ENCODE measurements at places on chromosomes 16 and 17. TPM values are rescaled to one million over a fixed set of nuclear protein-coding genes. Genes with fewer than 3 reads are reported as not detected.

The AOC2 gene
- 2.1 TPM for polyA plus RNA-seq

The SEPTIN1 gene
- polyA plus RNA-seq: 3.5 TPM

The RGS11 gene
- polyA plus RNA-seq: 6.9 TPM

The KRT9 gene
- polyA plus RNA-seq: not detected

The HCFC1R1 gene
- 91.8 TPM for polyA plus RNA-seq

DNA sequence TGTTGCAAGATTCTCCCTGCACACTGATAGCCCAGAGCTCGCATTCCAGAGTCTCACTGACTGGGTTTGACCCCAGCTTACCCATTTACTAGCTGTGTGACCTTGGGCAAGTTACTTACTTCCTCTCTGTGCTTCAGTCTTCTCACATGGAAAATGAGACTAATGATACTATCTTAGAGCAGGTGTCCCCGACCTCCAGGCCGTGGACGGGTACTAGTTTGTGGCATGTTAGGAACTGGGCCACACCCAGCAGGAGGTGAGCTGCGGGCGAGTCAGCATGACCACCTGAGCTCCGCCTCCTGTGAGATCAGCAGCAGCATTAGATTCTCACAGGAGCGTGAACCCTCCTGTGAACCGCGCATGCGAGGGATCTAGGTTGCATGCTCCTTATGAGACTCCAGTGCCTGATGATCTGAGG lies 15.8 kb downstream of the ANKFY1 start:
- DNase-seq: no peak

- no peak for DNase-seq
These were observed 1.9 kb downstream of the MSI2 start for GRCh38 chr17:57257895-57258851.

DNA sequence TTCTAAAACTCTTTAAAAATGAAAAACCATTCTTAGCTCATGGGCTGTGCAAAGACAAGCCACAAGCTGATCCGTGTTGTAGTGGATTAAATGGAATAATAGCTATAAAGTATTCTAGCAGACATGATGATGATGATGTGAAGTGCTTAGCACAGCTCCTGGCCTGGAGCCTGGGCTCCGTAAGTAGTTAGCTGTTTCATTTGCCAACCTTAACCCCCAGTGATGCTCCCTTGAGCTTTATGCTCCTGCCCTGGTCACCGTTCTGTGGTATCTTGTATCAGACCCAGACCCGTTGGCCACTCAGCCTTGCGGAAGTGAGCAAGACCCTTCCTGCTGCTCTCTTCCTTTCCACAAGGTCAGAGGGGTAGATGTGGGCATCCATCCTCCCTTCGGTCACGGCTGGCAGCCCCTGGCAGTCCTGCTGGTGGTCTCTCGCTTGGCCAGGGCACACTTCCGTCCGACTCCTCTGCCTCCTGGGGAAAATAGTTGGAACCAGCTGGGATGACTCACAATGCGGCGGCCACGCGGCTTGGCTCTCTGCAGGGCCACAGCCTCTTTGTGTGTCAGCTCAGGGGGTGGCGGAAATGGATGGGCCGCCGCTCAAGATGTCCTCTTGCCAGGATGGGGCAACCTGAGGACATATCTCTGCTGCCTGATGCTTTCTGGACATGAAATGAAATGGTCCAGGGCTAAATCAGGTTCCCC lies 79.1 kb downstream of the GPR139 start:
- DNase-seq: no peak

DNA sequence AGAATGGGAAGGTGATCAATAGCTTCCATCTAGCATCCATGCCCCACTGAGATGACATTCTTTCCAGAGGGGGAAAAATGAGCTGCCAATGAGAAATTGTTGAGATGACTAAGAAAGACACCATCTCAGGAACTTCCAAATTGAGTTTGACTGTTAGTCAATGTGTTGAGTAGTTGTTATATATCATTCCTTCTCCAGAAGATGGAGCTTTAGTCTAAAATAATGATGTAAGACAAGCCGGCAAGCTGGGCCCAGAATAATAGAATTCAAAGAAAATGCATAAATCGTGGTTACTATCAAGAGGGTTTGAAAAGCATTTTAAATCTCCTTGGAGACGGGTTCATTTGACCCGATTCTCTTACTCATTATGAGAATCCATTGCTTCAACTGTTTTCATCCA lies 71.0 kb upstream of the ATF7IP2 start:
- DNase-seq: no peak

- no peak for DNase-seq
These were observed 14.2 kb upstream of the MARCHF10 start for GRCh38 chr17:62822080-62822904.

DNA sequence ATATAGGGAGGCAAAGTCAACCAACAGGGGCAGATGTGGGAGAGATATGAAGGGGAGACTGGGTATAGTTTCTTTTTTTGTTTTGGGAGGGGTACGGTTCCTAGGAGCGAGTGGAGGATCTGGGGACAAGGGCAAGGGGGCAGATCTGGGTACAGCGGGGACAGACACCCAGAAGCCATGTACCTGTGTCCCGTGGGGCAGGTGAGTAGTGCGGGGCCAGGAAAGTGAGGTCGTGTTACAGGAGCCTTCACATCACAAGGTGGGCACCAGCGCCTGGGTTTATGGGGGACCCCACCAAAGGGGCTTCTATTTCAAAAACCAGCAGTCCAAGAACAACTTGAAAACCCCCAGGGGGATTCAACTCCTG lies 11.5 kb downstream of the LITAF start:
- DNase-seq: no peak

DNA sequence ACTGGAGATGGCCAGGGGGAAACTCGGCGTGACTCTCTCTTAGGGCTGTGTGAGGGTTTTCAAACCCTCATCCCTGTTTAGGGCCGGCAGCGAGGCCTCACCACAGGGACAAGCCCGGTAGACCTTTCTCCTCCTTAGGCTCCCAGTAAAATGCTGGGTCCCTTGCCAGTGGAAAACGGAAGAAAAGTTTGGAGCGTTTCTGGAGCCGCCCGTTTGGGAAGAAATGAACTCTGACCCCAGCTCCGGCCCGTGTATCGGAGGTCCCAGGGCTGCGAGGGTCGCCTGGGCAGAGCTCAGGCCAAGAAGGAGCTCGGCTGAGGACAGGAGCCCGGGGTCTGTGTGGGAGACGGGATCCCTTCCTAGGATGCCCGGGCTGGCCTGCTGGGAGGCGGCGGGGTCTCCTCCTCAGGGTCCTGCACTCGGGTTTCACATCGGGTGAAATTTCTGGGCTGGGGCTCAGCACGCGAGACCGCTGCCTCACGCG lies 23.2 kb downstream of the ZNF213 start:
- no peak for DNase-seq

- DNase-seq: no peak
These were observed 49.8 kb upstream of the BAHCC1 start for GRCh38 chr17:81345228-81346089.

DNA sequence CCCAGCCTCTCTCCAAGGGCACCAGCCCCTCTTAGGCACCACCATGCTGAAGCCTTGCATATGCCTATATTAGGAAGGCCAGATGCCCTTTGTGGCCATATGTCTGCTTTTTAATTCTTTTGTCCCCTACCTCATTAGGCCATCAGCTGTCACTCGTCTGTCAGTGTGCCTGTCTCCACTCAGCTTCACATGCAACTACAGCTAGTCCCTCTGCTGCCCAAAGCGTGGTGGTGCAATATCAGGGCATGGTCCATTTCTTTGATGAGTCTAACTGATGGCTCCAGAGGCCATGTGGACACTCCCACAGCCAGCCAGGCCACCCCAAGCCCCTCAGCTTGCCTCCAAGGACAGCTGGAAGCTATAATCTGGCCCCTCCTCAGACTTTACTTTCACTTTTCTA lies 36.3 kb downstream of the MYO18A start:
- DNase-seq: no peak

All from urinary bladder (tissue), 4 donors.